ENCODE measurements at places on chromosomes 12 and 14.

GRCh38 chr14:67703997-67704396, 2.3 kb downstream of the RDH12 start:
- DNase-seq: no peak

DNA sequence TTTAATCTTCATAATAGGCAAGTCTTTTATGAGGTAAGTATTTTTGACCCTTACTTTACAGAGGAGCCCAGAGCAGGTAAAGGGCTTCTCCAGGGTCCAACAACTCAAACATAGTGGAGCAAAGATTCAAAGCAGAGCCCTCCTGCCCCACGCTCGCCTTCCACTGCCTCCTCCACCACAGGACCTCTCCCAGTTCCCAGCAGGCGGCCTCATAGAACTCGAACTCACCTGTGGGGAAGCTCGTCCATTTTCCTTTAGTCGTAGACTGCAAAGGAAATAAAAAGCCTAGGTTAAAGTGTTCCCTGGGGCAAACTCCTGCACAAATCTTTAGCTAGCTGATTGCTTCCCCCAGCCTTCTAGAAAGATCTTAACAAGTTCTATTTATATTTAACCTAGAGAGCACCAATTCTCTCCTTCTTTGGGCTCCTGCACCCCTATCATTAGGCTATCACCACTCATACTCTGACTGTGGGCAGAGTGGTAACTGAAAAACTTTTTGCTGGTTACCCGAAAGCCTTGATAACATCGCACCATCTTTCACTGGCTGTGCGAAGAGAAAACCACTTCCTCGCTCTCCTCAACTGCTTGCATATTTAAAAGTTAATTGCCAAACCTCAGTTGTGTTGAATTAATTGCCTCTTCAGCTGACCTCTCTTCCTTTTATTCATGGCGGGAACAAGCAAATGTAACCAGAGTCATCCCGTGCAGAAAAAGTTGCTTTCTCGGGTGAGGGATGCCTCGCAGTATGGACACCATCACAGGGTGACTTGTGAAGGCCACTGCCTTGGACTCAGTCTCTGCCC, 299.6 kb downstream of the DPF3 start:
- no peak for DNase-seq

DNA sequence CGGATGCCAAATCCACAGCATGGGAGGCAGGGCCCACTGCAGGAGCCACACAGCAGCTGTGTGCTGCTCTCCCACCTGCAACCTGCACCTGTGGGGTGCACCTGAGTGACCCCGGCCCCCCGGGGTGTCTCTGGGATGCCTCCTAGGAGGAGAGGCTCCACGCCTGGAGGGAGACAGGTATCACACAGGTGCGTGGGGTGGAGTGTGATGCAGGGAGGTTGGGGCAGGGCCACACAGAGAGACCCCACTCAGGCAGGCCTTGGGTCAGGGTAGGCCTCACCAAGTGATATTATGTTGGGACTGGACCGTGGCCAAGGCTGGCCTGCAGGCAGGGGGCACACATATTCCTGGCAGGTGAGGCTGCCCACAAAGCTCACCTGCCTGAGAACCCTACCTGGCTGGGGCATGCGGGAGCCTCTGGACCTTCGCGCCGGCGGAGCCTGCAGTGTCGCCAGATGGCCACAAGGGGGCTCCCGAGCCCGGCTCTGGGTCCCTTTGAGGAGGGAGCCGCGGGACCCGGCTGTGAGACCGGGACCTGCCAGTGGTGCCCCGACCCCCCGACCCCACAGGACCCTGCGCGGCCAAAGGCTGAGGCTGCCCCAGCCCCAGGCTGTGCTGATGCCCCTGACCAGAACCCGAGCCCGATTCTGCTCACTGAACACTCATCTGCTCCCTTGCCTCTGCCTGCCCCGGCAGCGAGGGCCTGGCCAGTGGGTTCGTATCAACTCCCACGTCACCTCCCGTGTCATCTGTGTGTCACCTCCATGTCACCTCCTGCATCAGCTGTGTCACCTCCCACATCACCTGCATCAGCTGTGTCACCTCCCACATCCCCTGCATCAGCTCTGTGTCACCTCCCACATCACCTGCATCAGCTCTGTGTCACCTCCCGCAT, 11.4 kb downstream of the TMEM121 start:
- DNase-seq: no peak

DNA sequence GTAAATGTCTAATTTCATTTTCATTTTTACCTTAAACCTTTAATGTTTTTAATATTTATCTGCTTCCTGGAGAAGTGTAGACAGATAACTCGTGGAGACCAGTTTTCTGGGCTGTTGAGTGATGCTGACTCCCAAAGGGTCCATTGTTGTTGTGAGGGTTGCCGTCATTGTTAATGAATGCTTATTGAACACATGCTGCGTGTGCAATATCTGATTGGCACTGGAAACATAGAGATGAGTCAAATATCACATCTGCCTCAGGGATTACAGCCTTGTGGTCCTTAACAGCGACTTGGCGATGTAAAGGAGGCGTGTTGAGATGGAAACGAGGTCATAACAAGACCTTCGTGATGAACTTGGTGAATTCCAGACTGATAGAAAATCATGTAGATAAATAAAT, 85.9 kb downstream of the FBXW8 start:
- DNase-seq: no peak

DNA sequence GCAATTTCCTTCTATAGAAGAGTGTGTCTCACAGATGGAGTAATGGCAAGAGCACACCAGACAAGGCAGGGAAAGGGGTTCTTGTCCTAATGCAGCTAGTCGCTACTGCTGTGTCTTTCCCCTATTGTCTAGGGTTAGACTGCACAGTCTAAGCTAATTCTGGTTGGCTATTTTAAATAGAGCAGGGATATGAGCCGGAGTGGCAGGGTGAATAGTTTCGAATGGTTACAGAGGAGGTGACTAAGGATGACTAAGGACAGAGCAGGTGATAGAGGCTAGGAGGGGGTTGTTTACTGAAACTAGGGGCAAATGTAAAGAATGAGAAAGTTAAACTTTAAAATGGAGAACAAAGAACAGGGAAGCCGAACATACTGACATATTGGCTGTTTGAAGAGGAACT, 25.6 kb upstream of the CPNE8 start:
- DNase-seq: no peak

DNA sequence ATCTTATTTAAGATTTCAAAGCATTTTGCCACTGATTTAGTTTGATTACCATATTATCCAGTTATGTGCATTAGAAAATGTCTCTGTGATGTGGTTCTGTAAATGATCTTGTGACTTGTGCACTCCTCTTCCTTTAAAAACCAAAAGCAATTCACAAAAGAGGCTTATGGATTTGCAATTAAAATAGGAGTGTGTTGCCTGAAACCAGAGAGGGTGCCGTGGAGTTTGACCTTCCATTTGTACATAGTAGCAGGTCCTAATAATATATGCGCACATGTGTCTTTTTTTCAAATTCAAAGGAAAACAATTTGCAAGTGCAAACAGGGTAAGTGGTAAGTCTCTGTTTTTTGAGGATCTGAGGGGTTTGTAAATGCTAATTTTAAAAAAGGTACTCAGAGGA, 470.9 kb downstream of the VRK1 start:
- no peak for DNase-seq

DNA sequence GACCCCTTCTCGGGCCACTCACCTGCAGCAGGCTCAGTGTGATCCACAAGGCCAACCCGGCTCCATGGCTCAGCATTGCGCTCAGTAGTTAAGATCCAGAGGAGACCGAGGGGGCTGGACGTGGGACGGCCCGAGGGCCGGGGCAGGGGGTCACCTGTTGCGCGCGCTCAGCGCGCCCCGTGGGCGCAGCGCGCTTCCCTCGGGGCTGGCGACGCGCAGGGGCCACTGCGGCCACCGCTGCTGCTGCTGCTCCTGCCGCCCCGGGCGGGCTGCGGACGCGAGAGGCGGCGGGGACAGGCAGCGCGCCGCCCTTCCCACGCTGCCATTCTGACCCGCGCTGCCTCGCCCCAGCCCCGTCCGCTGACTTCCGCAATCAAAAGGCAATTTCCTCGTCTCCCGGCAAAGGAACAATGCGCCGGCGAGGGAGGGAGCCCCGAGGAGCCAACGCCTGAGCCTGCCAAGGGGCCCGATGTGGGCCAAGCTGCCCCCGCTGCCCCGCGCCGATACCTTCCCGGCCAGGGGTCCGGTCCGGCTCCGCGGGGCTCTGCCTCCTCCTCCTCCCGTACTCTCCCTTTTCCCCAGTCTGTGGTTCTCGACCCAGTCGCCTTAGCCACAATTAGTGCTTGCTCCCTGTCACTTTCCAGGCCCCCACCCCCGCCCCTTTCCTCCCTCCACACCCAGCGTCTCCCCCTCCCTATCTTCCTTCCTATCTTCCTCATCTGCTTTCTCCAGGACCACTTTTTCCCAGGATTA, 27.3 kb downstream of the PTPRB start:
- DNase-seq: no peak
